NCI-H69 (cell line): ENCODE measurements at places on chromosomes 4 and X.

GRCh38 chr4:129218360-129218759, 122.4 kb downstream of the C4orf33 start:
- peak; percentile 79 for DNase-seq

GRCh38 chrX:118325453-118325852, 20.5 kb upstream of the WDR44 start:
- DNase-seq = no peak

GRCh38 chrX:46236411-46236810, 308.8 kb downstream of the ZNF674 start:
- DNase-seq = no peak

- DNase-seq = no peak
These were observed 39.5 kb downstream of the PCYT1B start for GRCh38 chrX:24607616-24608015.

DNA sequence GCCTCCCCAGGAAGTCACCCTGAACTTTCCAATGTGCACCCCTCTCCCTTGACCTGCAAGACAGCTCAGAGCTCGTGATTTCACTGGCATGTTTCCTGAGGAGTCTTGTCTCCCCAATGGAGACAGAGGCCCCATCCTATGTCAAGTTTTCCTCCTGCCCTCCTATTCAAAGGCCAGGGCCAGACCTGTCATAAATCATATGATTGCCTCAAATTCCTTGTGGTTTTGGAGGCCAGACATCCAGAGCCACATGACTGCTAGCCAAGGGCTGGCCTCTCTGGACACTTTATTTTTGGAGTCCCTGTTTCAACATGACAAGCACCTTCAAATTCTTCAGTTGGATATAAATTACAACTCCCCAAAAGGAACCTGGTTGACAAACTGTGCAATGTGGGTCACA, 76.0 kb upstream of the TFDP3 start:
- no peak for DNase-seq

DNA sequence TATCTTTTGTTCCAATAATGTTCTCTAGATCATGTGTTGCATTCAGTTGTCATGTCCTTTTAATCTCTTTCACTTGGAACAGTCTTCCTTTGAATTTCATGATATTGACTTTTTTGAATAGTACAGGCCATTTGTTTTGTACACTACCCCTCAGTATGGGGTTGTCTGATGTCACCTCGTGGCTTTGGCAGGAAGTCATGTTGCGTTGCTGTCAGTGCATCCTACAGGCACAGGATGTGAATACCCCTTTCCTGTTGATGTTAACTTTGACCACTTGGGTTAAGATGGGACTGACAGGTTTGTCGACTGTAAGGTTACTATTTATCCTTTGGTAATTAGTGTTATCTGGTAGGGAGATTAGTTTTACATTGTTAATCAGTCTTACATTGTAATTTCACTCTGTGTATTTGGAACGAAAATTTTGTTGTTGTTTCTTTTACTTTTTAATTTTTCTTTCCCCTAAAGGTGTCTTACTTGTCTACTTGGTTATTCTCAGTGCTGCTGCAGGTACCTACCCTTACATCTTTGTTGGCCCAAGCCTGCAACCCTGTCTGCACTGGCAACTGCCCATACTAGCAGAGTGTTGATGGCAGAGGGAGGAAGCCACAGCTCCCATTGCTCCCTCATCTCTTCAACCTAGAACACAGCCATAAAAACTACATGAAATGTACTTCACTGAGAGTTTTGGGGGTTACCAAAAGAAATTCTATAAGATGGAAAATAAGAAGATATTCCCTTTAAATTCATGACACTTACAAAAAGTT, 14.7 kb upstream of the ATP8A1 start:
- DNase-seq = no peak

- no peak for DNase-seq
These were observed 33.7 kb downstream of the ARHGAP24 start for GRCh38 chr4:85508654-85509053.
